Transverse colon (tissue), 4 donors: ENCODE measurements at places on chromosomes 12 and 14.
A peak's percentile ranks its signal among the peaks of the same experiment; 100 is the strongest.

GRCh38 chr14:58607952-58608317, 29.8 kb upstream of the DACT1 start:
- DNase-seq: no peak

DNA sequence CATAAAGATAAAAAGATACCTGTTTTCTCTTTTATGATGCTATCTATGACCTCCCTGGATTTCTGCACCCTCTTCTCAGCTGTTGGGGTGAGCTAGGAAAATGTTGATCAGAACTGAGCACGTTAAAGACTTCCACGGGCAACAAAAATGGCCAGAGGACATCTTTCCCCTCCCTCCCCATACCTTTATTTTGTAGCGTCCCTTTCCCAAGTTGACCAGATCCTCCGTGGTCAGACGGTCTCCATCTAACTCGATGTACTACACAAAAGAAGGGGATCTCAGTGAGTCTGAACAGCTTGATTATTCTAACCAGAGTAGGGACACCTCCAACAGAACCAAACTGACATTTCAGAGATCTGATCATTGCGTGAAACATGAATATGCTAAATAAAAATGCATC, 2.2 kb downstream of the HAL start:
- no peak for DNase-seq

- DNase-seq: no peak
Measured at GRCh38 chr12:38328306-38328895, 11.8 kb downstream of the ALG10B start.

- DNase-seq: no peak
Measured at GRCh38 chr12:111430433-111431353, 25.0 kb downstream of the SH2B3 start.

- DNase-seq: no peak
Measured at GRCh38 chr12:15733136-15733535, 56.1 kb downstream of the EPS8 start.

DNA sequence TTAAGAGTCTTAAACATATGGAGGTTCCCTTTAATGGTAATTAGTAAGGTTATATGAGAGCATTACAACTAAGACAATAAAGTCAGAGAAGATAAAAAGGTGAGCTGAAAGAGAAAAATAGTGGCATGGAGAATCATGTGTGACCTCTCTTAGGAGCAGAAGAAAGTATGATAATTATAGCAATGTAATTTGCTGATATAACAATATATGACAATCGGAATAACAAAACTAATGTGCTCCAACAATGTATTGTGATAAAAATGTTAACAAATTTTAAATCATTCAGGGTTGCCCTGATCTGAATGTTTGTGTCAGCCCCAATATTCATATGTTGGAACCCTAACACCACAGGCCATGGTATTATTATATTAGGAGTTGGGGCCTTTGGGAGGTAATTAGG, 269.6 kb upstream of the PPFIA2 start:
- DNase-seq: no peak

GRCh38 chr14:69968132-69968531, 88.9 kb downstream of the SMOC1 start:
- DNase-seq: no peak

GRCh38 chr12:70823182-70823976, 97.2 kb downstream of the PTPRR start:
- DNase-seq: no peak

- no peak for DNase-seq
Measured at GRCh38 chr14:83529531-83529930, 1995.9 kb upstream of the SEL1L start.

DNA sequence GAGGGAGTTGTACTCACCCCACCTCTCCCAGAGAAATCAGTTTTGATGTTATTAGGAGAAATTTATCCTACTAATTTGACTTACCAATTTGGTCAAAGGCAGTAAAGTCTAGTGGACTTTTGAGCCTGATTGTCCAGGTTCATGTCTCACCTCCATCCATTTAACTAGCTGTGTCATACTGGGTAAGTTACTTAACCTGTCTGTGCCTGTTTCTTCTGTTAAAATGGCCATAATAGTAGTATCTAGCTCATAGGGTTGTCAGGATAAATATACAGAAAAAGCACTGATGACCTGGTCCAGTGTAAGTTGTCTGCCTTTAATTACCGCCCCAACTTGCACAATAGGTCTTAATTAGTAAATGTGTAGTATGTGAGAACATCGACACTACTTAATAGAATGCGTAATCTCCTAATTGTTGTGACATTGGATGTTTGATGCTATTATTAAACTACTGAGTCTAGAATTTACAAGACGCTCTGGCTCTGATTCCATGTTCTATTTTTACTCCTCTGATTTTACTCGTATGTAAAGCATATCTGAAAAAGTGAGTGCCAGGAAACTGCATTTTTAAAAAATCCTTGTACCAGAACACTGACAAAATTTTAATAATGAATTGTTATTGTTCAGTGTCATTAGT, 1.5 kb downstream of the RAB21 start:
- DNase-seq: no peak

GRCh38 chr12:27940756-27941402, 31.7 kb downstream of the PTHLH start:
- peak; percentile 76 for DNase-seq

- DNase-seq: no peak
Measured at GRCh38 chr14:100445436-100446088, 122.4 kb downstream of the SLC25A47 start.

GRCh38 chr14:53444677-53445312, 291.7 kb upstream of the DDHD1 start:
- no peak for DNase-seq

DNA sequence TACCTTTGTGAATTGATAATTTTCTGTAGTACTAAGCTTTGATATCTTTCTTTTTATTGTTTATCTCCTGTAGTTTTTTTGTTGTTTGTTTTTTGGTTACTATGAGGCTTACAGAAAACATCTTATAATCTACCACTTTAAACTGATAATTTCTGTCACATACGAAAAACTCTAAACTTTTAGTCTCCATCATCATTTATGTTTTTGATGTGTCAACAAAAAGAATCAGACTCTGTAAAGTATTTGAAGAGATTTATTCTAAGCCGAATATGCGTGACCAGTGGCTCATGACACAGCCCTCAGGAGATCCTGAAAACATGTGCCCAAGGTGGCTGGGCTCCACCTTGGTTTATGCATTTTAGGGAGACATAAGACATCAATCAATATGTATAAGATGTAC, 167.1 kb upstream of the ARHGAP5 start:
- DNase-seq: no peak

GRCh38 chr12:60921541-60921940, 1325.7 kb downstream of the SLC16A7 start:
- no peak for DNase-seq

DNA sequence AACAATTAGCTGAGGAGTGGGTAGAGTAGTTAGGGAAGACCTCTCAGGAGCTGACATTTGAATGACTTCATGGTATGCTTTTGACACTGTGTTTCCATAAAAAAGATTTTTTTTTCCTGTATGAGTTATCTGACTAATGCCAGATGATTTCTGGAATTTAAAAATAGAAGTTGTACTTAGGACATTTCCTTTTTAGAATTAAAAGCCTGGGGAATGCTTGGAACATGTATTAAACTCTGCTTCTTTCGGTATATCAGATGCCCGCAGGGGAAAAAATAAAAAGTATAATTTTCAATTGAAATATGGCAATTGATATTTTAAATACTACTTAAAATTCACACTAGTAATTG, 41.1 kb downstream of the BRMS1L start:
- no peak for DNase-seq

- DNase-seq: peak; percentile 85
Measured at GRCh38 chr12:570435-570920, 92.8 kb downstream of the NINJ2 start.

GRCh38 chr14:74907744-74908143, 15.3 kb downstream of the RPS6KL1 start:
- no peak for DNase-seq

DNA sequence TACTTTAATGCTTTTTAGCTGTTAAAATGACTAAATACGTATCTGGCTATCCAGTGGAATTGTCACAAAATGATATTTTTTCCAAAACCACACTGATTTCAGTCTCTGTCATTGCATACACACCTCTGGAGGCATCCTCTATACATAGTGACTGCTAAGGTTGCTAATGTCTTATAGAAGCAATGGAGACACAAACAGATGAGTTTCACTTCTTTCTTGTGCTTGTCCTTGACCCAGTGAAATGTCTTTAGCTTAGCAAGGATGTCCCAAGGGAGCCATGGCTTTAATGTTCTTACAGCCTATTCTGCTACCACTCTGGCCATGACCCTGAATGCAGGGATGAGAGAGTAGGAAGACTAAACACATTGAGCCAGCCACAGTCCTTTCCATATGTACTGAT, 90.3 kb downstream of the TPH2 start:
- DNase-seq: no peak

- no peak for DNase-seq
Measured at GRCh38 chr14:93984070-93984469, 7.7 kb upstream of the ASB2 start.

- no peak for DNase-seq
Measured at GRCh38 chr14:69040353-69040752, 61.3 kb upstream of the ACTN1 start.

DNA sequence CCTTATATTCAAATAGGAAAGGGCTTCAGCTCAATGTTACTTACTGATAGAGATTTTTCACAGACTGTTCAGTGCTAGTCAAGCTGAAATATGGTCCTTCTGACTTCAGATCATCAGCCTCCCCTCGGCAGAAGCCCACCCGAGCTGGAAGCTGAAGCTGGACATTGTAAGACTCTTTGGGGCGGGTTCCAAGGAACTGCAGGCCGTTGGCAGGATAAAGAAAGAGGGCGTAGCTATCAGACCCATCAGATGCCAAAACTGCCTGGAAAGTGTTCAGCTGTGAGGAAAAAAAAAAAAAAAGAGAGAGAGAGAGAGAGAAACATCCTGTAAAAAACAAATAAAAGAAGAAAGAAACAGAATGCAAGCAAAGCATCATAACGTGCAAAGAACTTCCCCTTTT, 8.8 kb downstream of the NID2 start:
- peak; percentile 18 for DNase-seq

GRCh38 chr12:53803703-53804102, 51.9 kb upstream of the CISTR start:
- DNase-seq: no peak

GRCh38 chr12:131231032-131231980, 277.6 kb downstream of the ADGRD1 start:
- DNase-seq: no peak

DNA sequence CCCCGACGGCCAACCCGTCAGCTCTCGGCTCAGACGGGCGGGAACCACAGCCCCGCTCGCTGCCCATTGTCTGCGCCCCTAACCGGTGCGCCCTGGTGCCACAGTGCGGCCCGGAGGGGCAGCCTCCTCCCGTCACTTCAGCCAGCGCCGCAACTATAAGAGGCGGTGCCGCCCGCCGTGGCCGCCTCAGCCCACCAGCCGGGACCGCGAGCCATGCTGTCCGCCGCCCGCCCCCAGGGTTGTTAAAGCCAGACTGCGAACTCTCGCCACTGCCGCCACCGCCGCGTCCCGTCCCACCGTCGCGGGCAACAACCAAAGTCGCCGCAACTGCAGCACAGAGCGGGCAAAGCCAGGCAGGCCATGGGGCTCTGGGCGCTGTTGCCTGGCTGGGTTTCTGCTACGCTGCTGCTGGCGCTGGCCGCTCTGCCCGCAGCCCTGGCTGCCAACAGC, at the start of gene WNT1:
TSS of gene WNT1 (plus strand) at position 32 of the 450 bp plus-strand sequence. CDS start at position 361, 329 bp downstream.
- no peak for DNase-seq

DNA sequence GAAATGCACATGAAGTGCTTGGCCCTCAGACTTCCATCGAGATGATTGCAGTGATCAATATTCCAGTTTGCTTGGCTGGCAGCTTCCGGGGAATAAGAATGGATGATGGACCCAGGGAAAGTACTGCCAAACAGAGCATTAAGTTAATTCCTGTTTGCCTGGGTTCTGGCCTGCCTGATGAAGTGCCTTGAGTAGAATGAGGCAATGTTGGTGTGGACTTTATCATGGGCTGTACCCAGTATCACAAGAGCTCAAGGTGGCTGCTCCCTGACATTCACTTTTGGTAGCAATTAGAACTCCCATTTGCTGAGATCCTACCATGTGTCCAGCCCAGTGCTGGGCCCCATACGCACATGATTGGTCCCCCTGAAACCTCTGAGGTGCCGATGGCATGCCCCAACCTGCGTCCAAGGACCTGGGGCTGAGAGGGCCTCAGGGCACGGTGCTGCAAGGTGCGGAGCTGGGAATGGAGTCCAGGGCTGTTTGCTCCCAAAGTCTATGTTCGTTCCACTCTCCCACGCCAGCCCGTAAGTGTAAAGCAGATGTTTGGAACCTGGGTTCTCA, 80.7 kb downstream of the SLC25A47 start:
- no peak for DNase-seq

DNA sequence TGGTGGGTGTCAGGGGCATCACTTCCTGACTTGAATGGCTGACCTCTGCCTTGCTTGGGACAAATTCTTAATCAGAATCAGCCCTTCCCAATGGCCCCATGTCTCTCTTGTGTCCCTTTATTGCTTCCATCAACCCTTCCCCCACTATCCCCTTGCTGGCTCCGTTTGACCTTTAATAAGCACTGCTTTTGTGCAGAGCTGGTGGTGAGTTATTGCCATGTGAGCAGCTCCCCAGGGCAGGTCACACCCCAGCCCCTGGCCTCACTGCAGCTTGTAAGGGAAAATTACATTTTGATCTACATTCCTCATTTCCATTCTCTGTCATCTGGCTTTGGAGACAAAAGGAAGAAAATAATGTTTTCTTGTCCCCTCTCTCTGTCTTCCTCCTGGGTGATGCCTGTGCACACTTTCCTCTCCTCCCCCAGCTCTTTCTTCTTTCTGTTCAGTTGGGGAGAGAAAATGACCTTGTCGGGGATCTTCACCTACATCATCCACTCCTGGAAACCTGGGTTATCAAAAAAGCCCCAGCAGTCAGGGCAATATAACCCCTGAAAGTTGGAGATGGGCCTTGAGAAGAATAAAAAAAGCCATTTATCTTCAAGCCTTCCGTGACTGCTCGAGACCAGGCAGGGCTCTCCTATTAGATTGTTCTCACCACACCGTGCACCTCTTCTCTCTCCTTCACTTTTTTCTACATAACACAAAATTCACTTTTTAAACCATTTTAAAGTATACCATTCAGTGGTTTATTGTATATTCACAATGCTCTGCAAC, 100.4 kb upstream of the SRRM4 start:
- DNase-seq: no peak

- DNase-seq: no peak
Measured at GRCh38 chr12:8647968-8648367, 14.7 kb downstream of the MFAP5 start.

DNA sequence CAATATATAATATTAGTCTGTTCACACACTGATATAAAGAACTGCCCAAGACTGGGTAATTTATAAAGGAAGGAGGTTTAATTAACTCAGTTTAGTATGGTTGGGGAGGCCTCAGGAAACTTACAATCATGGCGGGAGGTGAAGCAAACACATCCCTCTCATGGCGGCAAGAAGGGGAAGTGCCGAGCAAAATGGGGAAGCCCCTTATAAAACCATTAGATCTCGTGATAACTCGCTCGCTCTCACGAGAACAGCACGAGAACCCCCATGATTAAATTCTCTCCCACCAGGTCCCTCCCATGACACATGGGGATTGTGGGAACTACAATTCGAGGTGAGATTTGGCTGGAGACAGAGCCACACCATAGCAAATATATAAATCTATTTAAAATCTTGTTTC, 269.8 kb downstream of the ATP23 start:
- no peak for DNase-seq

GRCh38 chr12:115375186-115375991, 691.4 kb upstream of the TBX3 start:
- no peak for DNase-seq
